ENCODE measurements at places on chromosomes 5 and 9.

GRCh38 chr5:172670444-172670843 lies 29.4 kb downstream of the NEURL1B start:
- DNase-seq: no peak

DNA sequence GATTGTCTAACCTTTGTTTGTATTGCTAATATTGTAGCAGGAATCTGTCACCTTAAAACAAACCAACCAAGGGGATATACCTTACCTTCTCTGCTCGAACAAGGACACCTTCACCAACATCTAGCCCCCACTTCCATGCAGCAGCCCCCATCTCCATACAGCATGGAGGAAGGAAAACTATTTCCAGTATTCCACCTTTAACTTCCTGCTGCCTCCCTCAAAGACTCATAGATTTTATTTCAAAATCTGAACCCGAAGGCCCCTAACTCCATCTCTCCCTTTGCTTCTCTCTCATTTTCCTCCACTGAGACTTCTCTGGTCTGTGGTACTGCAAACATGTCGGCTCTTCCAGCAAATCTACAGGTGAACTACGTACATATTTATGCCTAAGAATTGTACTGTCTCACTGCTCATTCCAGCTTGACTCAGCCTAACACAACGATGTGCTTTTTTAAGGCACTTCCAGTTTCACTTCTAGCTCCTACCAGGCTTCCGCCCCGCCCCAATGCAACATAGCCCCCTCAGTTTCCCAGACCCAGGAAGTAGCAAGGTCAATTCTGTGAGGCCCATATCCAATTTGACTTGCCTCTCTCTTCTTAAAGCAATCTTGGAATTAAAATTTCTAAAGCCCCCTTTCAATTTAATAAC lies 70.7 kb upstream of the RNF38 start:
- DNase-seq: peak; percentile 78

DNA sequence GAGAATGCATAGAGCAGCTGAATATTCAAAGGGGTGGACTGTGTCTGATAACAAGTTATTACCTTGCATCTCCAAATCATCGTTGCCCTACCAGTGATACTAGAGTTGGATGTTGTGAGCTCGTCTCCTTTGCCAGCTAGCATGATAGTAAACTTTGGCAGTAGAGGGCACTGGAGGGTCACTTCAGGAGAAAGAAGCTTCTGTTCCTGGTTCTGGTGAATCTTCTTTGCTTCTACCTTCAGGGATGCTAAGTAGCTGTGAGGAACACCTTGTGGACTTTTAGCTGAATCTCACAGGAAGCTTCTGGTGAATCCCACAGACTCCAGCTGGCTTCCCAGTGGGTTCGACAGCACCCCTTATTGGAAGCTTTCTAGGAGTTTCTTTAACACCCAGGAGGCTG lies 626.6 kb upstream of the SGCD start:
- no peak for DNase-seq

DNA sequence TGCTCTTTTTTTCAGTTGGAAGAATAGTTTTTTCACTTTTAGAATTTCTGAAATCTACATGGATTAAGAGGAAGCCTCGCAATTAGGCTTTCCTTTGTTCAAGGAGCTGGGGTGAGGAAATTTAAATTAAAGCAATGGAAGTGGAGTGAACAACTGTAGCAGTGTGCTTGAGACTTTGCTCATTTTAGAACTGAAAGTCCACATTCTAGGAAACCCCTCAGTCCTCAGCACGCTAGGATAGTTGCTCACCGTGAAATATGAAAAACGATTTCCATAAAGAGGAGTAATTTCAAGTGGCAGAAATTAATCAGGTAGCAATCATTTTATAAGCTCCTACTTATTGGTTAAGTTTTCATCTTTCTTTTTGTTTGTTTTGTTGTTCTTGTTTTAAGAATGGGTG lies 243.0 kb upstream of the ITGA1 start:
- DNase-seq: no peak

DNA sequence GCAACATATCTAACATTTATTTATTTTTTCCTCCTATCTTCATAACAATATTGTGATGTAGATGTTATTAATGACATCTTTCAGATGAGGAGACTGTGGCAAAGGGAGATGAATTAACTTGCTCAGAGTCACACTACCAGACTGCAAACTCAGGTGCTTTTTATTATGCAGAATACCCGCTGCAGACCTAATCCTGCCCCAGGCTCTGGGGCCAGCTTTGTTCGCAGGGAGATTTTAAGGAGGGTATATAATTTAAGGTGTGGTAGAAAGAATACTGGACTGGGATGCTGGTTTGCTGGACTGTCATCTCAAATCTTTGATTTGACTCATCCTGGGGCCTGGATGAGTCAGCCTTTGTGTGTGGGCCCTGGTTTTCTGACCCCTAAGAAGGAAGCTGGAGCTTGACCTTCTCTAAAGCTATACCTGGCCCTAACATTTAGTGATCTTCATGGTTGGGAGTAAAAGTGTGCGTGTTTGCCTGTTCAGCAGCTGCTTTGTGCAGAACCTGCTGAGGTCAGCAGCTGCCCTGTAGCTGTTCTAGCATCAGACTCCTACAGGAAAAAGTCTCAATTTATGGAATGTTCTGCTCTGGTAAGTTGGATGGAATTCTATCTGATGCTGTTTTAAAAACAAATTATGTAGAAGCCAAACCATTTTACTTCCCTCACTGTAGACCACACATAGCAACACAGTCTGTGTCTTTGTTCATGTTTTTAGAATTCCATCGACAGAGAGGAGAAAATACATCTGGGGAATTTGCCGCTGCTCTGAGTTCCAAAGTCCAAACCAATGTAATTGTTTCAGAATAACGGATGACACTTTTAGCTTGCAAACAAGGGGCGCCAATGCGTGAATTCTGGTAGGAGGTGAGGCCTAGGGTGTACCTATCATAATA lies 4.5 kb downstream of the SLC36A1 start:
- peak; percentile 66 for DNase-seq

- no peak for DNase-seq
Observed at GRCh38 chr9:32161209-32161608, 223.2 kb upstream of the ACO1 start.

GRCh38 chr5:57777174-57777581 lies 294.6 kb upstream of the ACTBL2 start:
- DNase-seq: no peak

DNA sequence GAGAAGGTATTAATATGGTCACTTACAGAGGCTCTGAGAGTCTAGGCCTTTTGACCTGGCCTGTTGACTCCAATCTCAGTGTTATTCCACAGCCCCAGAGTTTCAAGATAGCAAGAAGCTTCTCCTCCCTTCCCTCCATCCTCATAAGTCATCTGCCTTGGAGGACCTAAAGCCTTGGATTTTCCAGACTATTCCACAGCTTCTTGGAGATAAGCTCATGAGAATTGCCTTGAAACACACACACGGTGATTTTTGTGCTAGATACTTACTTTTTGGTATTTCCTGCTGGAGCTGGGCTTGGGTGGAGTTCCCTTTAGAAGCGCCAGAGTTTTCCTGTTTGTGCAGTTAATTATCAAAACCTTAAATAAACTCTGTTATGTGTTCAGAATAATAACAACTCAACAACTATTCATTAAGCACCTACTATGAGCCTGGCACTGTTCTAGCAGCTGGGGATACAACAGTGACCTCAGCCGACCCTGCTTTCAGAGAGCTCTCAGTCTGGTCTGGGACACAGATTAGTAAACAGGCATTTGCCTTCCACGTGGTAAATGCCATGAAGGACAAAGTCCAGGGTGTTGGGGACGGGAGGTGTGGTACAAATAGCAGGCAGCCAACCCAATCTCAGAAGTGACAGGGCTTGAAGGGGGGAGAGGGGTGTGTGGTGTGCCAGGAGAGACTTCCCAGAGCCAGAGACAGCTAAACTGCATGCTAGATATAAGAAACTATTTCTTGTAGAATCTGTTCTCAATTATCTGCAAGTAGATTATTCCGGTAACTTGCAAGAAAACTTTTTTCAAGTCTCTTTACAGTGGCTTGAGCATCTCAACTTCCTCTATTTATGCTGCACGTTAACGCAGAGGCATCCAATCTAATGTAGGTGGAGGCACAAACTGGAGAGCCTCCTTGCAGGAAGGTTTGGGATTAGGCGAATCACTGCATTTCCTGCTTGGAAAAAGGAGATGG lies 55.9 kb upstream of the KLF9 start:
- DNase-seq: no peak

DNA sequence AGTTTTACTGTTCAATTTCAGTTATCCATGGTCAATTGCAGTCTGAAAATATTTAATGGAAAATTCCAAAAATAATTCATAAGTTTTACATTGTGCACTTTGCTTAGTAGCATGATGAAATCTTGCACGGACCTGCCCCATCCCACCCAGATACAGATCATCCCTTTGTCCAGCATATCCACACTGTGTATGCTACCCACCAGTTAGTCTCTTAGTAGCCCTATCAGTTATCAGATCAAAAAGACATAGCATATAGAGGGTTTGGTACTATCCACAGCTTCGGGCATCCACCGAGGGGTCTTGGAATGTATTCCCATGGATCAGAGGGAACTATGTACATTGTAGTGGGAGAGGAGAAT lies 97.7 kb downstream of the SLC44A1 start:
- no peak for DNase-seq

GRCh38 chr5:1515921-1516571 lies 7.7 kb downstream of the LPCAT1 start:
- peak; percentile 65 for DNase-seq

GRCh38 chr5:15116996-15117395 lies 245.4 kb upstream of the ANKH start:
- no peak for DNase-seq

DNA sequence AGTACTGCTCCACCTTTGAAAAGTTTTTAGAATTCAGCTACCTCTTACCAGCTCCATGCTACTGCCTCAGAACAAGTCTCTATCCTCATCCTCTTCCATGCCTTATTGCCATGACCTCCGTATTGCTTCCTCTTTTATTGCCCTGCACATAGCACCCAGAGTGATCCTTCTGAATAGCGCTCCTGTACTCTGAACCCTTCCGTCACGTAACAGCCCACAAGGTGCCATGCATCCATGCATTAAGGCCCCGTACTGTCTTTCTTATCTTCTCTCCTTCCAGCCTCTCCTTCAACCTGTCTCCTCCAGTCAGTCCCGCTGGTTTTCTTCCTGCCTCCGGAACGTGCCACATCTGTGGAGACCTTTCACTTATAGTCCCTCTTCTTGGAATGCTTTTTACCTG lies 273.3 kb upstream of the SEMA6A start:
- DNase-seq: no peak

Data from fibroblast of mammary gland (primary cell).